ENCODE measurements at places on chromosomes 7 and 10. TPM values are rescaled to one million over a fixed set of nuclear protein-coding genes. Genes with fewer than 3 reads are reported as not detected.

GRCh38 chr10:25934621-25935139 is 651 bp downstream of the MYO3A start:
- peak; percentile 51 for DNase-seq

- no peak for DNase-seq
Measured at GRCh38 chr7:118245267-118246040, 20.9 kb downstream of the ANKRD7 start.

DNA sequence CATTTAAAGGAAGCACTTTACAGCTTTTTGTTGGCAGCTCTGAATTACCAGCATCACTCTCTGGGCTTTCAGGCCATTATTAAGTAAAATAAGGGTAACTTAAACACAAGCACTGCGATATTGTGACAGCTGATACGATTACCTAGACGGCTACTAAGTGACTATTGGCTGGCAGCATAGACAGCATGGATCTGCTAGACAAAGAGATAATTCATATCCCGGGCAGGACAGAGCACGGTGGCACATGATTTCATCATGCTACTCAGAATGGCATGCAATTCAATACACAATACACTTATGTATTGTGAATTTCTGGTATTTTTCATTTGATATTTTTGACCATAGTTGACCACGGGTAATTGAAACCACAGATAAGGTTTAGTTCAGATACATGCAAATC is 522.0 kb upstream of the LRRN3 start:
- no peak for DNase-seq

Gene ZNF316
- 22.0 TPM for polyA plus RNA-seq

GRCh38 chr10:89873055-89873454 is 171.7 kb downstream of the KIF20B start:
- no peak for DNase-seq

Gene LEP
- not detected for polyA plus RNA-seq

GRCh38 chr7:158705234-158705850 is 738 bp upstream of the NCAPG2 start:
- peak; percentile 47 for DNase-seq

Gene IL2RA
- polyA plus RNA-seq, result 1.3 TPM

Gene TEX36
- not detected for polyA plus RNA-seq

Gene PNLIPRP3
- not detected for polyA plus RNA-seq

GRCh38 chr10:75838486-75838885 is 407.1 kb downstream of the LRMDA start:
- DNase-seq, result no peak

Gene ACSM6
- not detected for polyA plus RNA-seq

DNA sequence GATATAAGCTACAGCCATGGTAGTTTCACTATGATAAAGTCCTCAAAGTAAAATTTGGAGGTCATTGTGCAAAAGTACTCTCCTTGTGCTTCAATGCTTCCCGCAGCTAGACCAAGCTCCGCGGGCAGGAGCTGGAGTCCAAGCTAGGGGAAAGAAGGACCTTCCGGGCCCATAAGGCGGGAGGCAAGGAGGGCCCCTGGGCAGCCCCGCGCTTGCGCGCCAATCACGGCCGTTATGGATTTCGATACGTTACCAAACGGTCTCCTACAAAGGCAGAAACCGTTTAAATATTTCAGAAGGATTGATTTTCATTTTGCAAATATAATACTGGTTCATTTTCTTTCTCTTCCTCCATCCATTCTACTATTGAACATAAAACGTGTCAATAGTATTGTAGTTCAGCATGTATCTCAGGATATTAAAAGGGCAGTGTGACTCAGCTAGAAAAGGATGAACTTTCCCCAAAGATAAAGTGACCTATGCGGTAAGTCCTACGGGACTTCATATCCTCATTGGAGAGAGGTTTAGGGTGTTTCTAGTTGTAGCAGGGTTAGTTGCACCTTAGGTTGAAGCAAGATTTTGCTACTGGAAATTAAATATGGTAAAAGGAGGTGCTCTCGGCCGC is 128.0 kb downstream of the KIF20B start:
- DNase-seq, result no peak

Gene ADIRF
- polyA plus RNA-seq, result 84.5 TPM

GRCh38 chr10:95755511-95756004 is 405 bp upstream of the ENTPD1 start:
- peak; percentile 1 for DNase-seq

DNA sequence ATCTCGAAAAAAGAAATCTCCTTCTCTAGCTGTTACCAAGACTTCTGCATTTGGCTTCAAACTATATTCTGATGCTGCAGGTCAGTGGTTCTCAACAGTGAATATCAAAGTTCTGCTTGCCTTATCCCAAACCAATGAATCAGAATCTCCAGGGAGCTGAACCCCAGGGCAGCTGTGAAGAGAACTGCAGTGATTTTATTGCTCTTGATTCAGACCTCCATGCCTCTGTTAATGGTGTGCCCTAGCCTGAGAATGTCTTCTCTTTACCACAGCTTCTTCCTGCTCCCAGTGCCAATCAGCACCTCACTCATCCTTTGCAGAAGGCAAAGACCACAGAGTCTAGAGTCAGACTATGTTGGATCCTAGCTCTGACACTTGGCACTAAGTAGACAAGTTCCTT is 46.2 kb upstream of the MRLN start:
- DNase-seq, result no peak

All from brain (organoid and tissue), 16 donors.